Activated T-helper 9 cell treated with anti-CD3 and anti-CD28 coated beads, Interleukin-2, amount 50 U/mL, for 16 hours (primary cell): ENCODE measurements at places on chromosomes 13 and 19.

DNA sequence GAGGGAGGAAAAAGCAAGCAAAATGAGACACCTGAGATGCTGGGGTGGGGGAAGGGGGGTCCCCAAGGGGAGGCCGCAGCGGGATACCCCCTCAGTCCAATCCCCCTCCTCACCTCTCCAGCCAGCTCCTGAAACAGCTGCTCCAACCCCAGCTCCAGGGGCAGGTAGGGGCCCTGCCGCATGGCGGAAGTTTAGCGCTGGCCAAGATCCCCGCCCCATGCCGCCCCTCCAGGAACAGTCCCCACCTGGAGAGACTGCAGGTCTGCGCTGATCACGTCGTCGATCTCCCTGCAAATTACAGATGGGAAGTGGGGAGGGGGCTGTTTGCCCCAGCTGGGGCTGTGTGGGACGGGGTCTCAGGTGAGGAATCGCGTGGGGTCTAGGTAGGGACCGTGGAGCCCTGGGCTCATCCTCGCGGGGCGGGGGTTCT, 9.0 kb downstream of the CAPN12 start:
- DNase-seq, result peak; percentile 12

DNA sequence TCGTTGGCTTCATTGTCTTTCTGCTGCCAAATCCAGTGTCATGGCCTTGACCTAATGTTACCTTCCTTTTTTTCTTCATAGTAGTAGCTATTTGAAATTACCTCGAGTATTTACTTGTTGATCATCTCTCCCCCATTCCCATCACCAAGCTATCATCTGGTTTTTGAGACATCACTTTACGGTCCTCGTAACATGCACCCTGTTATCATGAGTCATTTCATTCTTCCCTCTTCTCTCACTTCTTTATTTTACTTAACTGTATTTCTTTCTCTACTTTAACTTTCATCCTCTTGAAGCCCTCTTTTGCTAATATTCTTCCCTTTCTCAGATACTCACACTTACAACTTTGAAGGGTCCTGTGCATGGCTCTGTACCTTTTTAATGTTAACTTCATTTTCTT, 31.8 kb downstream of the TPP2 start:
- no peak for DNase-seq

GRCh38 chr19:11422163-11423065, 3.3 kb upstream of the RGL3 start:
- DNase-seq, result peak; percentile 32

- no peak for DNase-seq
Observed at GRCh38 chr13:37505531-37505930, 93.0 kb downstream of the POSTN start.

DNA sequence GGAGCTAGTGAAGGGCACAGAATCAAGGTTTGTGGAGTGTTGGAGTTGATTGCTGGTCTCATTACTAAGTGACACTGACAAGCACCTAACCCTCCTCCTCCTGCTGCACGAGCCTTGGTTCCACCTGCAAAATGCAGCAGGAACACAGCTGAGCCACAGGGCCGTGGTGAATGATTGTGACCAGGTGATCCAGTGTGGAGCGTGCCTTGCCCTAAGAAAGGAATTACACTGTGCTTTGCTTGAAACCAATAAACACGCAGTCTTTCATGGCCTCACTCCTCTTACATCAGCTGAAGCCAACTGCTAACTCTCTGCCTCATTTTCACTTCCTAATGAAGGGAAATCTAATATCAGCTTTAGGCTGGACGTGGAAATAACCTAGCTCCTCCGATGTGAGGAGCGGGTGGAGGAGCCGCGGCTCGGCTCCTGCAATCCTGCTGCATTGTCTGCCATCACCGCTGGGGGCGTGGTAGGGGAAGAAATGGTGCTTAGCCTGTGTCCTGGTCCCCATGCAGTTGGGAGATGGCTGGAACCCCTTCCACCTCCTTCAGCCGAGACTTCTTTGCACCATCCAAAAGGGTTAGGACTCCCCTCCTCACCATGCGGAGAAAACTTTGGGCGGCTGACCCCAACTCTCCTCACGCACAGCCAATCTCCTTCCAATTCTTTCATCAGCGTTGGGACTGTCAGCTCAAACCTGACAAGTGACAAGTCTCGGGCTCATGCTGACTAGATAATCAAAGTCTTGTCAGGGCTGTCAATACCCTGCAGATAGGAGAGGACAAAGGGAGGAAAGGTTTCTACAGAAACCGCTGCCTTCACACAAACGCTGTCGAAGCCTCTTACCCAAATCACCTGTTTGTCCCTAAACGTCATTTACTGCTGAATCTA, 427.9 kb downstream of the ZNF536 start:
- peak; percentile 2 for DNase-seq

- DNase-seq, result no peak
Observed at GRCh38 chr13:48078251-48078656, 16.6 kb downstream of the MED4 start.

GRCh38 chr13:43196086-43196621, 172.8 kb downstream of the DNAJC15 start:
- DNase-seq, result no peak

GRCh38 chr19:38657633-38658222, 10.3 kb downstream of the ACTN4 start:
- no peak for DNase-seq

GRCh38 chr19:44512326-44513298, 12.3 kb upstream of the ZNF180 start:
- DNase-seq, result peak; percentile 5

DNA sequence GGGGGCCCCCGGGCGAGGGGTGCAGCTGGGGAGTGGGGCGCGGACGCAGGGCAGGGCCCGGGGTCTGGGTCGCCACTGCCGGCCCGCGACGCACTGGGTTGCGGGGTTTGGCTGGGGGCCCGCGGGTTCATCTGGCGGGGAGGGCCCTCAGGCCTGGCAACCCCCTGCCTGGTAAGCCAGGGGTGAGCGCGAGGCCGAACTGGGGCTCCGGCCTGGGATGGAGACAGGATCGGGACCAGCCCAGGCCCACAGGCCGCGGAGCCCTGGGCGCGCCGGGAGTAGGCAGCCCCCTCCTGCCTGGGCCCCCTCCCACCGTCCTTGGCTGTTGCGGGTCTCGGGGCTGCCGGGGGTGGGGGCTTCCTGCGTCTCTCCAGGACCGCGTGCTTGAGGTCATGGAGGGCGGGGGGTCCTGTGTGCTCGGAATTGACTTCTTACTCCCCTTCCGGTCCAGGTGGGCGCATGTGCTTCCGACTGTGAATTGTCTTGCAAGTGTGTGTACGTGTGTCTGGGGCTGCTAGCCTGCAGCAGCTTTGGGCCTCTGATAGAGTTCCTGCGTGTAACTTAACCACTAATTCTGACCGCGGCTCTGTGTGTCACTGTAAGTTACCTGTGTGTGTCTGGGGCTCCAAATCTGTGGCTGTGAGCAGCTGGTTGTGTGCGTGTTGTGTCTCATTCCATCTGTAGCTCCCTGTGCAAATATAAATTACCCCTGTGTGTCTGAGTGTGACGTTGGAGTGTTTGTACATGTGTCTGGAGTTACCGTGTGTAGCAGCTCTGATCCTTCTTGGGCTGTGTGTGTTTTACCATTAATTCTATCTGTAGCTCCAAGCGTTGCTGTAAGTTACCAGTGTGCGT, 751 bp downstream of the GRAMD1A start:
- peak; percentile 44 for DNase-seq

DNA sequence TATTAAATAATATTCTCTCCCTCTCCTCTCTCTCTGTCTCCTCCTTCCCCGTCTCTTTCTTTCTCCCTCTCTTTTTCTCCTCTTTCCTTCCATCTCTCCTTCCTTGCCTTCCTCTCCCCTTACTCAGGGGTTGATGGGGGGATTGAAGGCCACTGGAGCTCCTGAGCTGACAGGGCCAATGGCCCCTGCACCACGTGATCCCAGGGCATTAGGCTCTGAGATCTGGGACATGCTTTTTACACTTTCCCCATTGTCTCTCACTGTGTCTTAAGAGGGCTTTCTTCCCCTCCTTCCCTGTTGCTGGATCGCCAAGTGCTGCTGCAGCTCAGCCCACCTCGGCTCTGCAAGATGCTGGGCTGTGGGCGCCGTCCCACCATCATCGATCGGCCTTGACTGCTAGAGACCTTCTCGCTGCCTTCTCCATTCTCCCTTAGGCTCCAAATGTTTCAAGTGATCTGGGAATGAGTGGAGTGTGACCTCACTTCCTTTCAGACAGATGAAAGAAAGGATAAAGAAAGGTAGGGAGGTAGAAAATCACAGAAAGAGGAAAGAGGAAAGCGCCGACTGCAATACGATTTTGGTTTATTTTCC, 42.2 kb downstream of the COL4A1 start:
- no peak for DNase-seq

DNA sequence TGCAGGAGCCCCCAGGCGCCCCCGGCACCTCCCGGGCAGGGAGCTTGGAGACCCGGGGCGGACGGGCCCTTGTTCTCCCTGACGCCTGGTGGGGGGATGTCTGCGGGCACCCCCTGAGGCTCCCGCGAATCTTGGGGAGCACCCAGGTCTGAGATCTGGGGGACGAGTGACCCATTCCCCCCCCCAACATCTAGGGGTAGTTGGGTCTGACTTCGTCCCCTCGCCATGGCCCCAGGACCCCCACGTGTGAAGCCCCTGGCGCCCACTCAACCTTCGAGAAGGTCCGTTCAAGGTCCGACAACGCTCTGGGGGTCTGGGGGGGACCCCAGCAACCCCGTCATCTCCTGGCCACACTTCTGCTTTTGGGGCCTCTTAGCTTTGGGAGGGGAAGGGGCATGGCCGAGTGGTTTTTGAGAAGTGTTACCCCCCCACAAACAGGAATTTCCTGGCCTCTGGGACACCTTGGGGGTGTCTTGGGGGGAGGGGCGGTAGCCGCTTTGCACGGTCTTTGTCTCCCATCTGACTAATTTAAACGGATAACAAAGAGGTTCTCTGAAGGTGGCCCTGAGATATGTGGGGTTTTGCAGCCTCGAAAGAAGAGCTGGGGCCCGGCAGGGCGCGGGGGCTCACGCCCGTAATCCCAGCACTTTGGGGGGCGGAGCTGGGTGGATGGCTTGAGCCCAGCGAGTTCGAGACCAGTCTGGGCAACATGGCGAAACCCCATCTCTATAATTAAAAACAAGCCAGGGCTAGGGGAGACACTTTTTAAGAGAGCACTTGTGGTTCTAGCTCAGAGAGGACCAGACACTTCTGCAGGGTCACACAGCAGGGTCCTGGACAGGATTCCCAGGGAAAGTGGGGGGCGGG, 608 bp downstream of the CNN2 start:
- no peak for DNase-seq

- no peak for DNase-seq
Observed at GRCh38 chr19:43563816-43564457, 11.4 kb downstream of the XRCC1 start.

DNA sequence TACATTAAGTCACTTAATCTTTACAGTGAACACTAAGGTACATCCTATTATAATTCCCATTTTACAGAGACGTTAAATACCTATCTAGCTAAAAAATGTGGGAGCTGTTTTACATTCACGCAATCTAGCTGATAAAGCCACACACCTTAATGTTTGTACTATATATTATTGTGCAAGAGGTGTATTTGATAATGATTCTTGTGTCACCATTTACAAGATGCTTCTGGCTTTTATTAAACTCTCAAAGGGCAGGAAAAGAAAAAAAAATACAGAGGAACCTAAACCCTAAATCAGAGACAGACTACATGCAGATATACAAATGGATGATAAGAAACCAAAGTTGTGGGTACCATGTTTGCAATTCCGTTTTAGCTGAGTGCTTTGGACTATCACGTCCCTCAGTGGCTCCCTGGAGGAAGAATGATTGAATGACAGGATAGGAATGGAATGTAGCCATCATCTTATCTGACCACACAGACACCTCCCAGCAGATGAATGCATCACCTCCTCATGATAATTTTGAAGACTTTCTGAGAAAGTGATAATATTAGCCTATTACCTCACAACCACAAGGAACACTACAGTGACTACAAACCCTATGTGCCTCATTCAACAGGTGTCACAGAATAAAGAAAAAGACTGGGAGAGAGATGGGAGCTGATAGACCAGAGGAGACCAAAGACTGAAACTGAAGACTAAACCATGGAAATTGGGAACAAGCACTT, 230.5 kb upstream of the SERP2 start:
- no peak for DNase-seq

DNA sequence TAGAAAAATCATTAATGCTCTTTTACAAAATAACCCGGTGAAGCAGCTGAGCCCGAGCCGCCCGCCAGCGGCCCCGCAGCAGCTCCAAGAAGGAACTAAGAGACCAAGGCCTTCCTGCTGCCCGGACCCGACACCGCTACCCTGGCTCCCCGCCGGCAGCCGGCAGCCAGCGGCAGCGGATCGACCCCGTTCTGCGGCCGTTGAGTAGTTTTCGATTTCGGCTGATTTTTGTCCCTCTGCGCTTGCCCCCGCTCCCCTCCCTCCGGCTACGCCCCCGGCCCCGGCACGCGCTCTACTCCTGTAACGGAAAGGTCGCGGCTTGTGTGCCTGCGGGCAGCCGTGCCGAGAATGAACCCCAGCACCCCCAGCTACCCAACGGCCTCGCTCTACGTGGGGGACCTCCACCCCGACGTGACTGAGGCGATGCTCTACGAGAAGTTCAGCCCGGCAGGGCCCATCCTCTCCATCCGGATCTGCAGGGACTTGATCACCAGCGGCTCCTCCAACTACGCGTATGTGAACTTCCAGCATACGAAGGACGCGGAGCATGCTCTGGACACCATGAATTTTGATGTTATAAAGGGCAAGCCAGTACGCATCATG, at the start of gene PABPC3:
TSS of gene PABPC3 (plus strand) at position 286 of the 603 bp plus-strand sequence. CDS start at position 349, 63 bp downstream.
- no peak for DNase-seq

DNA sequence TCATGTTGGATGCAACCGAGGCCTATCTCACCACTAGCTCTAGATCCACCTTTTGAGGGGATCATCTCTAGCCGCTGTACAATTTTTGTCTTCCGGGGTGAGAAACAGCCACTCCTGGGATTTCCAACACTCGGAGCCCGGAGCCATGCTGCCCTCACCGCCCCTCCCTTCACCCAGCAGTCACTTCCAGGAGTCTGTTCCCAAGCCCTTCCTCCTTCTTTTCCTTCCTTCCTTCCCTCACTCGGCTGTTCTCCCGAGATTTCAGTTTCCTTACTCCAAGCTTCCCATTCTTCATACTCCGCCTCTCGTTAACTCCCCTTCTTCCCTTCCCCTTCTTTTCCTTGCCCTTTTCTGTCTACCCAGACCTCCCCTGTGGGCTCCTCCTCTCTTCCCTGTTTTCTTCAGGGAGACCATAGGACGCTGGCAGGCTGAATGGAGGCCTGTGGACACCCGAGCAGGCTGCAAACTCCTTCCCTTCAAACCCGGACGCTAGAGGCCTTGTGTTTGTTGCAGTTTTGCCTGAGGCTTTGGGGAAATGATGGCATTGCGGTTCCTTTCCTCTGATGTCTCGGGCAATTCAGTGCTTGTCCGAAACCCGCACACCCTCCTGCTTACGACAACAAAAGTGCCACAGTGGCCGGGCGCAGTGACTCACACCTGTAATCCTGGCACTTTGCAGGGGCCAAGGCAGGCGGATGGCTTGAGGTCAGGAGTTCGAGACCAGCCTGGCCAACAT, 96.0 kb downstream of the CAB39L start:
- no peak for DNase-seq

DNA sequence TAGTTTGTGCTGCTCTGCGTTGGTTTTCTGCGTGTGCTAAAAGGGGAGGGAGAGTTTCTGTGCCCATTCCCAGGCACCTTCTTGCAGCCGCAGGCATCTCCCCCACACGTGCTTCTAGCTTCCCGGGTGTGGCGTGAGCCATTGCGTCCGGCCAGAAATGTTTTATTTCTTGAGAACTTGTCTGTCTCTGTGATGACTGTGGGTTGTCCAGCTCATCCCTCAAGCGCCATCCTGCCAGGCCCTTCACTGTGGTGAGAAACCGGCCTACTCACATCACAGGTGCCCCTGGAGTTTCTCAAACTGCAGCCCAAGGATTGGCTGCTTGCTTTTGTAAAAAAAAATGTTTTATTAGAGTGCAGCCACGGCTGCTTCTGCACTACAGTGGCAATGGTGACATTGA, 24.2 kb downstream of the EPN1 start:
- no peak for DNase-seq
